ENCODE measurements at places on chromosomes 5 and 9.

DNA sequence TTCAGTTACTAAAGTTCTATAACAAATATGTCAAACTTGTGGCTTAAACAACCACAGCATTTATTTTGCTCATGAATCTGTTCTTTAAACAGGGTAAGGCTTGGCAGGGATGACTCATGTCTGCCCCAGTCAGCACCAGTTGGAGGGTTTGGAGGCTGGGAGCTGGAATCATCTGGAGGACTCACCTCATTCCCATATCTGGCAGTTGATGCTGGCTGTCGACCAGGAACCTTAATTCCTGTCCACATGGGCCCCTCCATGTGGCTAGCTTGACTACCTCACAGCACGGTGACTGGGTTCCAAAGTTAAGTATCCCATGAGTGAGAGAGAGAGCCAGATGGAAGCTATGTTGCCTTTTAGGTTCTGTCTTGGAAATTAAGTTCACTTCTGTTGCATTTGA, 13.8 kb upstream of the CCL28 start:
- DNase-seq, result no peak

DNA sequence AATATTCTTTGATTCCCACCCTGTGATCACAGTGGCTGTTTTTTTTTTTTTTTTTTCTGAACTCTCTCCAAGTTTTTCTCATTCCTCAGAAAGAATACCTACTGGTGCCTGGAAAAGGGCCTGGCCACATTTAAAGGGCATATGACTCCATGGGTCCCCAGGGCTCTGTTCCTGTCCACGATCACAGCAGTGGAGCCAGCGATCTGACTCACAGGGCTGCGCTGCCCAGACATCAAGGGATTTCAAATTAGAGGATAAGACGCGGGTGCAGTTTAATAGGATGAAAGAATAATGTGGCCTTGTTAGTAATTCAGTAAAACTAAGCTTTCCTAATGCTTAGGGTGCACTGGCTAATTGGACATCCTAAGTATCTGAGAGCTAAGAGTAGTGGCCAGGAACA, 175.1 kb upstream of the MSX2 start:
- DNase-seq, result no peak

- no peak for DNase-seq
Observed at GRCh38 chr9:115164511-115164974, 46.6 kb upstream of the TNC start.

- no peak for DNase-seq
Observed at GRCh38 chr5:57177479-57178156, 3.8 kb downstream of the GPBP1 start.

- no peak for DNase-seq
Observed at GRCh38 chr5:90557391-90557790, 1.2 kb upstream of the ADGRV1 start.

- no peak for DNase-seq
Observed at GRCh38 chr5:74995926-74996325, 56.4 kb downstream of the GCNT4 start.

DNA sequence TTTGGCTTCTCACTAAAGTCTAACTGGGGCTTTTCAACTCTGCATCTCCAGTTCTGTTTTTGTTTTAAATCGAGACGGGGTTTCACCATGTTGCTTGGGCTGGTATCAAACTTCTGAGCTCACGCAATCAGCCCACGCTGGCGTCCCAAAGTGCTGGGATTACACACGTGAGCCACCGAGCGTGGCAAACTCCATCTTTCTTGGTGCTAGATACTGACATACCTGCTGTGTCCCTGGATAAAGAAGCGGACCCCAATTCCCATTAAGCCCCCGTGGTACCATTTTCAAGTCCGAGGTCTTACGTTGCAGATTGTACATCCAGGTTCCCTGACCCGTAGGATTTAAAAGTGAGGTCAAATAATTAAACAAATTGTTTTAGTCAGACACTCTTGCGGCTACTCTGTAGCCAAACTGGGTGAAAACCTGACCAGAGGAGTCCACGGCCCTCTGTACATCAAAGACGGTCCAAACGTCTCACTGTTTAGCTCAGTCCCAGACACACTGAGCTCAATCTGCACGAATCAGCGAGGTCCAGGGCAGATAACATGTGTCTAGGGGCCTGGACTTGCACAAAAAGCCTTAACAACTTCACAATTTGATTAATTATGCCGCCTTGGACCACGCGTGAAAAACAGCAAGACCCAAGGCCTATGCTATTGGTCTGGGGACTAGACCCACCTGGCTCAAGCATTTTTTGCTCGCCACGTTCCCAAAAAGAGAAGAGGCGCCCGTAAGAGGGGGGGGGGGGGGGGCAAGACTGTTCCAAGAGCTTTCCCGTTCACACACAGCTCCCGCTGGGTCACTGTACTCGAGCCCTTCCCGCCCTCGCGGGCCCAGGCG, 727 bp upstream of the DNAJA1 start:
- peak; percentile 11 for DNase-seq

Data from stimulated activated CD4-positive, alpha-beta T cell treated with anti-CD3 and anti-CD28 coated beads, Interleukin-1b, Interleukin-23, amount 100 ng/mL, for 48 hours (primary cell).